ENCODE measurements at places on chromosomes 4 and X.

DNA sequence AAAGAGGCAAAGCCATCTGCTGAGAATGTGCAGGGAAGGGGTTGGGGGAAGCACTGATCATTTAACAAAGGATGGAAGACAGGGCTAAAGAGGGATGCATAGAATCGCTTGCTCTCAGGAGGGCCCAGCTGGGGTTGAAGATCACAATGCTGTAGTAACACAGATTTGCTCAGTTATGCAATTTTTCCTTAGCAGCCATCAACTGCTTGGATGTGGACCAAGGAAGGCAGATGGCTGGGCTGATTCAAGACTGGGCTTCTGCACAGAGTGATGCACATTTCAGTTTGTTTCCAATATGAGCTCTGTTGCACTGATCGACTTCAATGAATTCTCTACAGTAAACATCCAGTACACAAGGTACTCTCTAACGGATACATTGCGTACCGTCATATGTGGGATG, 127.8 kb upstream of the TBL1X start:
- DNase-seq, result no peak

GRCh38 chr4:83267830-83268475, 16.6 kb downstream of the COQ2 start:
- no peak for DNase-seq

GRCh38 chr4:726235-726787, 20.7 kb downstream of the PCGF3 start:
- no peak for DNase-seq

GRCh38 chr4:20251796-20252655, at the start of gene SLIT2:
Gene SLIT2 (plus strand): TSS chr4:20251905. CDS start chr4:20253816, 1,911 bp downstream.
- DNase-seq, result no peak

- DNase-seq, result no peak
Observed at GRCh38 chr4:5619913-5620625, 88.3 kb downstream of the EVC2 start.

GRCh38 chr4:74545448-74545847, 100.5 kb downstream of the AREG start:
- no peak for DNase-seq

DNA sequence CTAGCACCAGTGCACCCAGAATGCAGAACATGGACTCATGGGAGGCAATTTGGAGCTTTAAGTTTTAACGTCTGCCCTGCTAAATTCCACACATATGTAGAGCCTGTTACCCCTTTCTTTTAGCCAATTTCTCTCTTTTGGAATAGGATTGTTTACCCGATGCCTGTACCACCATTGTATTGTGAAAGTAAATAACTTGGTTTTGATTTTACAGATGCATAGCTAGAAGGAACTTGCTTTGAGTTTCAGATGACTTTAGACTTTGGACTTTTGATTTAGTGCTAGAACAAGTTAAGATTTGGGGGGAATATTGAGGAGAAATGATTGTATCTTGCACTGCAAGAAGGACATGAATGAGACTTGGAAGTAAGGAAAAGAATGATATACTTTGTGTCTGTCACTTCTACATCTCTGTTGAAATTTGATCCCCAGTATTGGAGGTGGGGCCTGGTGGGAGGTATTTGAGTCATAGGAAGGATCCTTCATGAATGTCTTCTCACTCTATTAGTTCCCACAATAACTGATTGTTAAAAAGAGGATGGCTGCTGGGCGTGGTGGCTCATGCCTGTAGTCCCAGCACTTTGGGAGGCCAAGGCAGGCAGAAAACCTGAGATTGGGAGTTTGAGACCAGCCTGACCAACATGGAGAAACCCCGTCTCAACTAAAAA, 794.8 kb upstream of the LCORL start:
- DNase-seq, result no peak

GRCh38 chrX:118975831-118976598, 1.6 kb downstream of the LONRF3 start:
- DNase-seq, result peak; percentile 68

DNA sequence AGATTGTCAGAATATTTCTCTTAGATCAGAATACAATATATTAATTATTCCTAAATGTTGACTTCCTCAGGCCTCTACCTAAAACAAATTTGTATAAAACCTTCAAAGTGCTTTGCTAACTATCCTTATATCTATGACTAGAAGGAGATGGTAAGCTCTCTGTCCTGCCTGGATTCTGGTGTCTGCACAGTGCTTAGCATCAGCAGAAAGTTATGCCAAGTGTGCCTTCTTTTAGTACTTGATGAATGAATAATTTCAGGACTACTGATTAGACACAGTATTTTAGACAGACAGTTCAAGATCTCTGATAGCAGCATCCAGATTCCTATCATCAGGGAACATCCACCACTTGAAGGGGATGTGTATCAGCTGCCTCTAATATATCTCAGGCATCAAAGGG, 242.4 kb upstream of the TLL1 start:
- DNase-seq, result no peak

DNA sequence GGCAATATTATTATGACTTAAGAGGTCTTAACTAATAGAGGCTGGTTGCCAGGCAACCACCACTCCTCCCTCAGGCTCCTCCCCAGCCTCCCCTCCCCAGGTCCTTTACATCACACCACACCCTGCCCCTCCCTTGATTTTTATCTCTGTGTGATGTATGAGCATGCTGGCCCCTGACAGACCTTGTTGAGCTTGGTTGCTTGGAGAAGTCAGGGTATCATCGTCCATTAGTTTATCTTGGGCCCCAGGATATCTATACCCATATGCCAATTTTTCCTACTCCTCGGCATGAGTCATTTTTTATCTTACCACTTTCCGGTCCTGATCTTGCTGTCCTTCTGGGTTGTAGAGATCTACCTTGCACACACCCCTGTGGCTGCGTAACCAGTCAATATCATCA, 2.5 kb downstream of the AKAP4 start:
- no peak for DNase-seq

- DNase-seq, result no peak
Observed at GRCh38 chr4:139969635-139970266, 184.2 kb downstream of the MAML3 start.

DNA sequence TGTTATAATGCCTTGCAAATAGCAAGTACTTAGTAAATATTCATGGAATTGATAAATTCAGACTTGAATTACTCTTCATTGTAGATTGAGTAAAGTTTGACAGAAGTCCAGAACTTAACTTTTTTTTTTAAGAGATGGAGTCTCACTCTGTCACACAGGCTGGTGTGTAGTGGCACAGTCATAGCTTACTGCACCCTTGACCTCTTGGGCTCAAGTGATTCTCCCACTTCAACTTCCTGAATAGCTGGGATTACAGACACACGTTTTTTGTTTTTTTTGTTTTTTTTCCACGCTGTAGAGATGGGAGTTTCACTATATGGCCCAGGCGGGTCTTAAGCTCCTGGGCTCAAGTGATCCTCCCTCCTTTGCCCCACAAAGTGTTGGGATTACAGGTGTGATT, 32.1 kb downstream of the UBE2K start:
- no peak for DNase-seq

- DNase-seq, result no peak
Observed at GRCh38 chr4:138451276-138451663, 209.1 kb upstream of the SLC7A11 start.

DNA sequence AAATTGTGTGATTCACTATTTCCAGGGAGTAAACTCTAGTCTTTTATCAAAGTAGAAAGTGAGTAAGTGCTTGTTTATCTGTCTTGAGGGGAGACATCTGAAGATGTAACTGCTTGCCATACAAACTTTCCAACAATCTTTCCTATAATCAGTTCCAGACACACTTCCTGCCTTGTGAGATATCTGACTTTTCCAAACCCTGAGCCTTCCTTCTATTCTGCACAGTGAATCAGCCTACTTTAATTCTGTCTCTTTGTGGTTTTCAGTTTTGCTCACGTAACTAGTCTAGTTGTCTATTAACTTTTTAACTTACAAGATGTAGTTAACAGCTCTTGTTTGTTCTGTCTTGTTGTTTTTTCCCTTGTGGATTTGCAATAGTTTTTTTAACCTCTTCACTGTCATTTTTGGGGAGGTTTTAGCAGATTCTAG, 947.8 kb downstream of the C4orf33 start:
- DNase-seq, result no peak

DNA sequence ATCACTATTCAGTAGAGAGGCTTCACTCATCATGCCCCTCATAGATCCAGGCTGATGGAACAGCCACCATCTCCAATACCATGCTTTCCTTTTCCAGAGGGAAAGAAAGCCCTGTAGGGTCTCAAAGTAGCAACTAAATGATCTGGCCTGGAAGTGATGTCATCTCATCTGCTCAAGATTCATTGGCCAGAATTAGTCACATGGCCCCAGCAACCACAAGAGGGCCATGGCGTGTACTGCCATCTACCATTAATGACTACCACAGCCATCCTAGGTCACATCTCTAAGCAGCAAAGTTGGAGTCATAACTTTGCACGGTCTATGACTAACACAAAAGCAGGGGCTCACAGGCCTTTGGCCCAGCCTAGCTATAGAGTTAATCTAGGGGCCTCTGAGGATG, 194.8 kb downstream of the KIT start:
- no peak for DNase-seq

DNA sequence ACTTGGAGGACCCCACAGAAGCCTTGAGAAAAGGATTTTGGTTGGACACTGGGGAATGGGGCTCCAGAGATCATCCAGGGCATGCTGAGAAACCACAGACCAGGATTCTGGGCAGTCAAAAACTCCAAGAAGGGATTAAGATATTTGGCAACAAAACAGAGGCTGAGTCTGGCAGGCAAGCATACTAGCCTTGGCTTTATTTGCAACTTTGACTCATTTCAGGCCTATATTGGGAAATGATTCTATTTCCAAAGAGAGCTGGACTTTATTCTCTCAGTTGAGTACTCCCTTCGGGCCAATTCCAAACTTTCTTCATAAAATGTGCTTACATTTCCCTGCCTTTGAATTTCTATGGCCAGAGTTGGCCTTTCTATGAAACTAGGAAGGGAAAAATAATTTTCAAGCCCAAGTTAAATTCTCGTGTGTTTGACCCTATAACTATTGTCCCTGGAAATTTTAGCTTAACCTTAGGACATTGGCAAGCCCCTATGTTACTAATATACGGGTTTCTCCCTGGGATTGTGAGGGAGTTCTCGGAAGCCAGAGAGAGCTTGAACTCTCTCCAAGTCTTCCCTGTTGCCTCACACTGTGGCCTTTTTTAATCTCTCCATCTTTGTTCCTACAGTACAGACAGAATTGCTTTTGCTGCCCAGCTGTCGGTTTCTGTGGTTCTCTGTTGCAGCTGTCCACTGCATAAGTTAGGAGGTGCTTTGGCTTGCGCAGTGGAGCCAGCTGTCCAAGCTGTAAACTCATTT, 112.6 kb upstream of the FAM9A start:
- no peak for DNase-seq

- DNase-seq, result no peak
Observed at GRCh38 chrX:30618160-30618765, 35.0 kb upstream of the GK start.

GRCh38 chr4:122512430-122512829, 55.9 kb upstream of the IL2 start:
- no peak for DNase-seq

GRCh38 chr4:67456577-67457196, 88.6 kb downstream of the CENPC start:
- no peak for DNase-seq

- no peak for DNase-seq
Observed at GRCh38 chr4:68148800-68149685, 19.4 kb upstream of the TMPRSS11F start.

DNA sequence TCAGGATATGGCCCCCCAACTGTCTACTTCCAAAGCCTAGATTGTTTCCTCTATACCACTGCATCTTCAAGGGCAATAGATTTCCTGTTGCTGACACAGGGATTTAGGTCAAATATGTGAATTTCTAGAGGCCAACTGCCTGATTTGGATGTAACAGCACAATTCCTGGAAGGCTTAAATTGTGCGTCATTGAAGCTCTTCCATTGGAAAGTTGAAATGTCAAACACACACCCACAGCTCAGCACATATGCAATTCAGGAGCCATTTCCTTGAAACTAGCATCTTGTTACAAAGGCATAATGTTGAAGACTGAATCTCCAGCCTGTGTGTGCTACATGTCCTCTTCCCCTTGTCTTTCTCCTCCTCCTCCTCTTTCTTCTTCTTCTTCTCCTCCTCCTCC, 158.6 kb downstream of the STK32B start:
- no peak for DNase-seq

- DNase-seq, result peak; percentile 31
Observed at GRCh38 chrX:154051201-154051810, 31.6 kb upstream of the IRAK1 start.

- DNase-seq, result no peak
Observed at GRCh38 chr4:53702334-53703266, 111.3 kb upstream of the LNX1 start.

GRCh38 chrX:52261125-52261462, 76.4 kb downstream of the MAGED4 start:
- DNase-seq, result no peak

DNA sequence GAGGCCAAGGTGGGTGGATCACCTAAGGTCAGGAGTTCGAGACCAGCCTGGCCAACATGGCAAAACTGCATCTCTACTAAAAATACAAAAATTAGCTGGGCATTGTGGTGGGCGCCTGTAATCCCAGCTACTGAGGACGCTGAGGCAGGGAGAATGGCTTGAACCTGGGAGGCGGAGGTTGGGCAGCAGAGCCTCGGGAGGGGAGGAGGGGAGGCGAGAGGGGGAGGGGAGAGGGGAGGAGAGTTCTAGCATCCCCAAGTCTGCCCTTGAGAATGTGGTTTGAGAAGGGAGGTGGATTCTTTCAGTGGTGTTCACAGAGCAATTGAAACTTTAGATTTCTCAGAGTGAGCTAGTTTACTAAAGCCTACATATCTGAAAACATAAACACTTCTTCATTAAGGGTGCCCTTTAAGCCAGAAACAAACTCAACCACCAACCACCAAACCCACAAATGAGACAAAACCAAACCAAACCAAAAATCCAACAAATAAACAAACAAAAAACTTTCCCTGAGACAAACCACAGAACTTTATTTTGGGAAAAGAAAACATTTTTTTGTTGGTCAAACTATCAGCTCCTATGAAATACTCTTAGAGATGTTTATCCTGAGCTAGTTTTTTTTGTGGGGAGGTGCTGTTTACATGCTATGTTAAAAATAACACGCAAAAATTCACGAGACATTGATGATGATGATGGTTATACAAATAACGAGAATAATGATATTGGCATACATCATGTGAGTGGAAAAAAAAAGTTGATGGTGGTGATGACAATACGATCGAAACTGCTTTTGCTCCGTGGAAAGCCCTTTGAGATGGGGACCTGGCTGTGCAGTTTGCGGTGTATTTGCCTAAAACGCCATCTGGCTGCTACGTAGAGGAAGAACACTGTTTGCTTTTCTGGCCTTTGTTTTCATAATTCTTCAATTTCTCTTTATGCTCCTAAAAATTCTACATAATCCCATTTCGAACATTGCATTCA, 98.2 kb upstream of the PRKX start:
- DNase-seq, result peak; percentile 10

Measured in stimulated activated CD8-positive, alpha-beta memory T cell treated with anti-CD3 and anti-CD28 coated beads, Interleukin-12 subunit alpha, Interleukin-12 subunit beta, amount 100 ng/mL, for 4 hours (primary cell).